CD4-positive, alpha-beta memory T cell (primary cell): ENCODE measurements at places on chromosomes 4 and X. TPM values are rescaled to one million over a fixed set of nuclear protein-coding genes. Genes with fewer than 3 reads are reported as not detected.

FRAS1 gene
- total RNA-seq = not detected

ZAR1 gene
- not detected for total RNA-seq

DNA sequence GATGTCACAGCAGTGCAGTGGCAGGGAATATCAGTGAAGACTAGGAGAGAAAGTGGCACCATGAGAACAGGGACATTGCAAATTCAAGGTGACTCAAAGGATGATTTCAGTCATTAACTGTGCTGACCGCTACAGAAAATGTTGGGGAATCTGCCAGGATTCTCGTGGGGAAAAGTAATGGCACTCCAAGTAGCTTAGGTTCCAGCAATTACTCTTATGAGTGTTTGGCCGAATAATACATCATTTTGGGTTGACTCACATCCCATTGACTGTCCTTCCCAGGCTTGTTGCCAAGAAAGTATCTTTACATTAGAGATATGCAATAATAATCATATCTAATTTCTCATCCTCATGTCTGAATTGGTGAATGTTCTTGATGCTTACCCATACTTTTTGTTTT is 1411.1 kb upstream of the PCDH7 start:
- no peaks in the 10 kb centered on the region for H3K36me3 ChIP-seq
- H3K27ac ChIP-seq = no peak overlapping the region
- no peaks in the 10 kb centered on the region for H3K27me3 ChIP-seq
- H3K4me3 ChIP-seq = no peak overlapping the region
- DNase-seq = no peak
- no peaks in the 10 kb centered on the region for H3K4me1 ChIP-seq

DNA sequence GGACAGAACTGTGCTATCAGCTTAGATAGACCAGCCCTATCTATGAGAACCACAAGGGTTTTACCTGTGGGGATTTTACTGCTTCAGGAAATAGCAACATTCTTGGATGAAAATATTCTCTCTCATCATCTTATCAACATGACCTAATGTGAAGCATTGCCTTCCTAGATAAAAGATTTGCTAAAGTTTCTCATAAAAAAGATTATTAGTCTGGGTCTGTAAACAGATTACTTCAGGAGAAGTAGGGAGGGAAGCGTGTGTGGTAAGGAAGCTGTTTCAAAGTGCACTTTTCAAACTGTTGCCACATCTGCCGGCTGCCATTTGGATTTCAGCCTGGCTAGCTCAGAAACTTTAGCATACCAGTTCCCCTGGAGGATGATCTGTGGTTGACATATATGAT is at the start of gene NOX1:
NOX1 (minus strand) TSS at position 35 of the 400 bp plus-strand sequence. CDS start 220 bp downstream, outside the sequence.
- H3K36me3 ChIP-seq = no peaks in the 10 kb centered on the region
- DNase-seq = no peak
- no peak within 1 kb of the TSS for H3K4me3 ChIP-seq
- H3K4me1 ChIP-seq = no peaks in the 10 kb centered on the region
- no peaks in the 10 kb centered on the region for H3K27me3 ChIP-seq

RTL5 gene
- 8.4 TPM for total RNA-seq

- H3K27me3 ChIP-seq = no peaks in the 10 kb centered on the region
- H3K4me1 ChIP-seq = no peaks in the 10 kb centered on the region
- DNase-seq = no peak
- no peak overlapping the region for H3K27ac ChIP-seq
These were observed 94.3 kb upstream of the PLAC1 start for GRCh38 chrX:134752558-134752957.
